Right ventricle myocardium superior (tissue), 1 donor: ENCODE measurements at places on chromosomes 7 and 10.

DNA sequence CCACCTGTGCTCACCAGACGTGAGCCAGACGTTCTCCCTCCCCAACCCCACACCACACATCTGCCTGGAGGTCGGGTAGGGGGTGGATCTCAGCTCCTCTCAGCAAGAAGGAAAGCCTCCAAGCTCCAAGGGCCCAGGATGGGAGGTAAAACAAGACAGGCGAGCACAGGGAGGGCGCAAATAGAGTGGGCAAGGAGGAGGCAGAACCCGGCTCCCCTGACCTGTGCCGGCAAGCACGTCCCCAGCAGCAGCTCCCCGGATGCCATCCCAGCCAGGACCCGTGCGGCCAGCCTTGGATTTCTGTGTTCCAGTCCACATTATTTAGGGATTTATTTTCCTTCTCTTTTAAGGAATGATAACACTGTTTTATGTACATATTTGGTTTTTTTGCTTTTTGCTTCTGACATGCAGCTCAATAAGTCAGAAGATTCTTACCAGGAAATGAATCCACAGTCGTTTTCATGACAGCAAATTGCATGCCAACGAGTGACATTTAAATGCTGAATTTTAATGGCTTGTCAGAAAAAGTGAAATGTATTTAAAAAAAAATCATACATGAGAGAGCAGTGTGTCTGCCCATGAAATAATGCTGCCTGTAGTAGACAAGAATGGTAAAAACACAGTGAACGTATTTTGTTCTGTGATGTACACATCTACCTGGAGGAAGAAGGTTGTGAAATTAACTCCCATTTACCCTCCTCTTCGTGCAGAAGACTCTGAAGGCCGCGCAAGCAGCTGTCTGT lies 276.5 kb downstream of the PTPRN2 start:
- no peak for DNase-seq

DNA sequence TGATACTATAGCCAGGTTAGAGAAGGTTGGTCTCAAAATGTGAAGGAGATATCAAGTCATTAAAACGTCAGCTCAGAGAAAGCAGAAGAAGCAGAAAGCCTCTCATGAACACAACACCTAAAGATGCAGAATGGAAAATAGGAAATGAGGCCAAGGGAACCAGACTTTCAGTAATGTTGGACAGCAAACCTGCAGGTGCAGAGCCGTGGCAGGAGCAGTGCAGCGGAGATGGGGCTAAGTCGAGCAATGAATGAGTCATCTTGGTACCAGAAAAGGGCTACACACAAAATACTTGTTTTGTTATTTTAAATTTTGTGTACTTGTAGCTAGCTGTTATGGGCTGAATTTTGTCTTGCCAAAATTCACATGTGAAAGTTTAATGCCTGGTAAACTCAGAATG lies 479.6 kb upstream of the POM121L12 start:
- no peak for DNase-seq

GRCh38 chr7:2515424-2516193 lies 4.0 kb upstream of the LFNG start:
- no peak for DNase-seq

DNA sequence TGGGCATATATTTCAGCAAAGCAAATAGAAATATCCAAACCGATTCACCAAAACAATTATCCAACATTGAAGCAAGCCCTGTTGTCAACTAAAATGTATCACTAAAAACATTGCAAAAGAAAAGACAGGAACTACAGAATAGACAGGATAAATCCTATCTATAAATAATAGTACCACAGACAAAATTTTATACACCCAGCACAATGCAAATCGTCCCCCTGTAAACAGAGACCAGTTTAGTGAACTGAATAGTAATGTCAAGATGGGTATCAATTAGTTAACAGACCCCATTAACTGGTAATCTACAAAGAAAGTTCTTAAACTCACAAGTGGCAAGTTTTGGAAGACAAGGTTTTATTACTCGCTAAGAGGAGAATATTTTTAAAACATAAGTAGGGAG lies 4.0 kb downstream of the ZC3HAV1 start:
- DNase-seq: no peak

- DNase-seq: no peak
These were observed 81.2 kb downstream of the ZNRF2 start for GRCh38 chr7:30365621-30366020.

DNA sequence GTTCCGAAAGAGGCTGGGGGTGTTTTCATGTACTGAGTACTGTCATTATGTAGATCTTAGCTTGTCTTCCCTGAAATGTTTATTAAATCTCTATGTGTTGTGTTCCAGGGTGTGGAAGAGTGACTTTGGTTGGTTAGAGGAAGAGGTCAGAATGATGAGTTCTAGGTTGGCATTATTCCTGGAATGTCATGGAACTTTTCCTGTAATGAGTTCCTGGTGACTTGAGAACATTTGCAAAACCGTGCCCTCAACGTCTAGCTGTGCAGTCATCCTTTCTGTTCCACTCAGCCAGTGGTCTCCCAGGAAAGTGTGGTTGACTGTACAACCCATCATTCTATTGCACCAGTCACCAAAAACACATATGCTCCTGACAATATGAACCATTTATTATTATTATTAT lies 129.6 kb downstream of the BICC1 start:
- no peak for DNase-seq

DNA sequence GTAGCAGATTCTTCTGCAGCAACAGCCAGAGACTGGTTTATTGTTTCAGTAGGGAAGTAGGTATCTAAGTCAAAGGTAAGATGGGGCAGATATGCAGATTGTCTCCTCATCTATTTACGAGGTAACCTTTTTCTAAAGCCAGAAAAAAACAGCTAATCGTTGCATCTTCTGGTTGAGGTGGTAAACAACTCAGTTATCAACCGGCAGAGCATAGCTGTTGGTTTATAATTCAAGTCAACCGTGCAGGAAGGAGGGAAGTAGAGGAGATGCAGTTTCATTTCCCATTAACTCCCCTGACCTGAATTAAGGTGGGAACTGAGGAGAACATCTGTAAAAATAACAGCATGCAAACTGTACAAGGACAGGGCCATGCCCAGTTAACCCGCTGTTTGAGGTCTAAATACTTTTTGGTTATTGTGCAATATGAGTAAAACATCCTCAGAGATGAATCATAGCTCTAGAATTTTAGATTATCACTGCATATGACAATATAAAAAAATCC lies 156.5 kb upstream of the ITGB1 start:
- DNase-seq: no peak

- no peak for DNase-seq
These were observed 50.6 kb upstream of the FZD9 start for GRCh38 chr7:73382934-73383503.

DNA sequence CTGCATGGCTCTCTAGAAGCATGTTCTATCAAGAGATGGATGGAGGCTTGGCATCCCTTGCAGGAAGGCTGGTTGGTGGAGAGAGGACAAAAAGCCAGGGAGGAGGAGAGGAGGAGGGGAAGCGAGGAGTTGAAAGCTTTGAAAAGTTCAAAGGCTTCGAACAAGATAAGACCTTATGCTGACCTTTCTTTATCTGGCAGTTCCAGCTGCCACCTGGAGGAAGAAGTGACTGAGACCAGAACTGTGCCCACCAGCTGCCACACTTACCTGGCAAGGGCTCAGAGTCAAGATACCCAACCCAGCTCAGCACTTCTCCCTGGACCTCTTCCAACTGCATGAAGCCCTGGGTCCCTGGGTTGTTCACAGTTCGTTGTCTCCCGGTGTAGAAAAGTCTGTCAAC lies 14.8 kb downstream of the CCL24 start:
- DNase-seq: no peak

- no peak for DNase-seq
These were observed 187.5 kb downstream of the GPAM start for GRCh38 chr10:111996103-111996502.

GRCh38 chr7:27182861-27183681 lies 2.0 kb downstream of the HOXA11 start:
- no peak for DNase-seq

GRCh38 chr10:127913368-127913759 lies 6.5 kb downstream of the PTPRE start:
- DNase-seq: no peak

- no peak for DNase-seq
These were observed 1.0 kb upstream of the LRRN3 start for GRCh38 chr7:111089822-111090426.

DNA sequence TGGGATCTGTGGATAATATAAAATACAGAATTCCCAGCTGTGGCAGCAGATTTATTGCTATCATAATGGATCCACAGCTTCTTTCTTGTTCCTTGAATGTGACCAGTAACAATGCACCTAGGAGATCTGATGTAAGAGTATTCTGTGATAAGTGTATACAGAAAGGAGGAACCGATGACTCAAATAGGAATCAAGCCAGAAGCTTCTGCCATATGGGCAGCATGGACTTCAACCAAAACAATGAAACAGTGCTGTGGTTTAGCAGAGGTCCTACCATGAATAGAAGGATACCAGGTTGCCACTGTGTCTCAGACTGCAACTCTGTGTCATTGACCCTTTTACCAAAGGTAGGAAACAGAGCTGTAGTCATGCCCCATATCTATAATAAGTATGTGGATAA lies 81.8 kb downstream of the PTPRZ1 start:
- no peak for DNase-seq

- no peak for DNase-seq
These were observed 462.3 kb upstream of the POT1 start for GRCh38 chr7:125391921-125392320.

DNA sequence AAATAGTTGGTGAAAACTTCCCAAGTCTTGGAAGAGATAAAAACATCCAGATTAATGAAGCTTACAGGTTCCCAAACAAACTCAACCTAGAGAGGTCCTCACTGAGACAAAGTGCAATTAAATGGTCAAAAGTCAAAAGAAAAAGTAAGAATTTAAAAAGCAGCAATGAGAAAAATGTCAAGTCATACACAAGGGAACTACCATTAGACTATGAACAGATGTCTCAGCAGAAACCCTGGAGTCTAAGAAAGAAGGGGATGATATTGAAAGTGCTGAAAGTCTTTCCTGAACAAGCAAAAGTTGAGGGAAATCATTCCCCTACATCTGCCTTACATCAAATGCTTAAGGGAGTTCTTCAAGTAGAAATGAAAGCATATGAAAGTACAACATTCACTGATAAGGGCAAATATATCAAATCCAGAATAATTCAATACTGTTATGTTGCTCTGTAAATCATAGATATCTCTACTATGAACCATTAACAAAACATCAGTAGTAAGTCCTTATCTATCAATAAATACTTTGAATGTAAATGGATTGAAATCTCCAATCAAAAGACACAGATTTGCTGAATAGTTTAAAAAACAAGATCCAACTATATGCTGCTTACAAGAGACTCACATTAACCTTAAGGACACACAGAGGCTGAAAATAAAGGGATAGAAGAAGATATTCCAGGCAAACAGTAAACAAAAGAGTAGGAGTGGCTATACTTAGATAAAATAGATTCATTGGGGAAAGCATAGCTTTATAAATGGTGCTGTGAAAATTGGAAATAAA lies 449.5 kb downstream of the PHTF2 start:
- DNase-seq: no peak

GRCh38 chr7:57638666-57639065 lies 188.7 kb downstream of the ZNF716 start:
- DNase-seq: no peak

DNA sequence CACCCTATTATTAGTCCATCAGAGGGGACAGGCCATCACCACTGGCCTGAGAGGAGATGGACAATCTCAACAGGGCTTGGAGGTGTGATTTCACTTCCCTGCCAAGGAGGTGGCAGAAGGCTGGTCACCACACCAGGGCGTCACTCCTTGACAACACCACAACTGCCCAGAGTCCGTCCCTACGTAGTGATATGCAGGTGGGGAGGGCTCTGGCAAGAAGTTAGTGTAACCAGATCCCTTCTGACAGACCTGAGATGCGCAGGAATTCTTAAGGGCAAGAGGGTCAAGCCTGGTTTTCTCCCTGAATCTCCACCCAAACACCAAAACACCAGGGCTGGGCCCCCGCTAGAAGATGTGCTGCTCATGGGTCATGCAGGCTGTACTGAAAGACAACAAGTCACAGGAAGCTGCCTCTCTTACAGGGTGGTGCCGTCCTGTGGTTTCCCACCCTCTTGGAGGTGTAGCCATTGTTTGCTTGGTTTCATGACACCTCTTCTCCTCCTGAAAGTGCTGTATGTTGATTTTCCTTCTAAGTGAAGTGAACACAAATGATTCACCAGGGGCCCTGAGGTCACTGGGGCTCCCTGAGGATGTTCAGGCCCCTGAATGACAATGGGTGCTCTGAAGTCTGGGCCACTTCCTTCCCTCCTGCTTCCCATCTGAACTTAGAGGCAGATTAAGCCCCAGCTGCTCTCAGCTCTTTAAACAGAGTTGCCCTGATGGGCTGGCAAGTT lies 27.1 kb downstream of the ATXN7L1 start:
- DNase-seq: no peak

GRCh38 chr7:117124591-117125220 lies 171.4 kb downstream of the ST7 start:
- peak; percentile 71 for DNase-seq

- no peak for DNase-seq
These were observed 64.6 kb downstream of the JAZF1 start for GRCh38 chr7:28116041-28116440.

- DNase-seq: no peak
These were observed 12.2 kb upstream of the CPA1 start for GRCh38 chr7:130367836-130368746.

GRCh38 chr7:5519515-5519928 lies 95.9 kb upstream of the TNRC18 start:
- no peak for DNase-seq

- no peak for DNase-seq
These were observed 230.3 kb upstream of the MEOX2 start for GRCh38 chr7:15916681-15917380.

- DNase-seq: peak; percentile 76
These were observed 22.7 kb upstream of the KCNK18 start for GRCh38 chr10:117174439-117175214.

GRCh38 chr10:113087165-113088029 lies 137.3 kb downstream of the TCF7L2 start:
- DNase-seq: no peak

GRCh38 chr7:44535348-44536064 lies 5.6 kb downstream of the NPC1L1 start:
- DNase-seq: no peak

- no peak for DNase-seq
These were observed 33.5 kb downstream of the INSYN2A start for GRCh38 chr10:127162841-127163240.

- no peak for DNase-seq
These were observed 15.8 kb downstream of the VOPP1 start for GRCh38 chr7:55556492-55556891.

DNA sequence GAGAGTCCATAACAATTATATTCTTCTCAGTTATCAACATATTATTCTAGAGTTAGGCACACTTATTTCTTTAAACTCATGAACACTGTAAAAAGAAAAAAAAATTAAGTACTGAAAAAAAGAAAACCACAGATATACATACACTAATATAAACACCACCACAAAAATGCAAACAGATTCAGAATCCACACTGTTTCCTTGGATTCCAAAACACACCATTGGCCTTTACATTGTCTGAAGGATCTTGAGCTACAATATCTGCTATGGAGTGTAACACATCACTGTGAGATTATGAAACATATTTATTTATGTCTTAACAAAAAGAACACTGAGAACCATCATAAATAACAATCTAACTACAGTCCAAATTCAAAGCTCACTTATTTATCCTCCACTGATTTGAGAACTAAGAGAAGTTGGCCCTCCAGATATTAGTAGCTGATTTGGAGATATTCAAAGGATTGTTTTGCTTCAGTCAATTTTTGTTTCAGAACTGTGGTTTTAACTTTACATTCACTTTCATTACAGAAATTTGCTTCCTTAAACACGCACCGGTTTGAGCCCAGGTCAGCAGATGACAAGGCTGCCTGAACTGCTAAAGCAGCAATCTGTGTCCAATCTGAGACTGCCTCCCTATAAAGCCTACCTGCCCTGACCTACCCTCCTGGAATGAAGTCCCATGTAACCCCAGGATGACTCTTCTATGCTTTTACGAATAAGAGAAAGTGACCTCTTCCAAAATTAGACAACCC lies 47.0 kb upstream of the CDK1 start:
- no peak for DNase-seq
